ENCODE measurements at places on chromosomes 16 and 17. TPM values are rescaled to one million over a fixed set of nuclear protein-coding genes. Genes with fewer than 3 reads are reported as not detected.

DNA sequence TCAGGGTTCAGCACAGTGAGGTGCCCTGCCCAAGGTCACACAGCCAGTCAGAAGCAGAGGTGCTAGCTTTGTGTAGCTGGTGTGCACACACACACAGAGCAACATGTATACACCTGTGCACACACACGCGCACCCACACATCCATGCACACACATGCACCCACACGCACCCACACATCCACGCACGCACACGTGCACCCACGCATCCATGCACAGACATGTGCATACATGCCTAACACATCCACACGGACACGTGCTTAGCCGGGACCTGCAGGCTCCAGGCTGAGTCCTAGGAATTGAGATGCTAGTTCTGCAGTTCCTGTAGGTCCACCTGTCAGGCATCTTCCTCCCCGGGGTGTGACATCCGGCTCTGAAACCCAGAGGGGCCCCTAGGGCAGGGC, 13.0 kb upstream of the DPEP1 start:
- no peak for DNase-seq

- DNase-seq: no peak
These were observed 35.2 kb upstream of the MEOX1 start for GRCh38 chr17:43696891-43697290.

Gene MYH1
- total RNA-seq: not detected

DNA sequence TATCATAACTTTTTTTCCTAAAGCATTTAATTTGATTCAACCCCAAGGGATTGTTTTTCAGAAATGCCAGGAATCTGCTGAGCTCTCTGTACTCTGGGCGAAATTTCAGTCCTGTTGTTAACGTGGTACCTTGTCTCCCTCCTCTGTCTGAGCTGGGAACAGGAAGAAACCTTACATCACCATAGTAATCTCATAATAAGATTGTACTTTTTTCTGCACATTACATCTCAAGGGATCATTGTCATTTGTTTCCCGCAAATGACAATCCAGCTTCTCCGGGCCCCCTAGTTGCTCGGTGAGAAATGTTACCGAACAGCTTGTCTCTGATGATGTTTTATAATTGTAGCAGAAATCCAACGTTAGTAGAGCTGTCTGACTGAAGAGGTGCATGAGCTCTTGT, 152.7 kb upstream of the ERCC4 start:
- DNase-seq: no peak

GRCh38 chr17:1179112-1179817, 516 bp downstream of the ABR start:
- DNase-seq: no peak

Gene TBC1D3L
- total RNA-seq: 20.0 TPM

- DNase-seq: no peak
These were observed 178.9 kb downstream of the IRX3 start for GRCh38 chr16:54107583-54108202.

GRCh38 chr16:11915114-11915643, 577 bp downstream of the GSPT1 start:
- no peak for DNase-seq

DNA sequence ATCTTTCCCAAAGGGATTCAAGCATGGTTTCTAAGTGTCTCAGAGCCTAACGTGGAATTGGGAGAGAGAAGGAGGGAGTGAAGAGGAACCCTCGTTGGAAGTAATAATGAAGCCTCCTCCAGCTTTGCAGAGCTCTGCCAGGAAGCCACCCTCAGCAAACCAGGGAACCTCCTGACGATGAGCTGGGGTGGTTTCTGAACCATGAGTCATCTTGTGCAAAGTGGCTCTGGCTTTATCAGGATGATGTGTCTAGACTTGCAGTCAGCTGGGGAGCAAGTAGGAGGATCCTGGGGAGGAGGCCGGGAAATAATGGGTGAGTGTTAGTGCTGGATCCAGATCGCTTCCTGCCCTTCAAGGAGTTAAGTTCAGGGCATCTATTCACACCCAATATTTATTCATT, 191.7 kb upstream of the RBFOX1 start:
- no peak for DNase-seq

Gene CDK5R1
- 1.8 TPM for total RNA-seq

Gene CTU2
- total RNA-seq: 24.1 TPM

Gene SLC35G6
- not detected for total RNA-seq

GRCh38 chr17:33381201-33381600, 88.1 kb upstream of the ASIC2 start:
- no peak for DNase-seq
